Dermis microvascular lymphatic vessel endothelial cell (primary cell): ENCODE measurements at places on chromosomes 6 and 20. TPM values are rescaled to one million over a fixed set of nuclear protein-coding genes. Genes with fewer than 3 reads are reported as not detected.

Gene GRIK2
- total RNA-seq, result not detected in 2 replicates

Gene GGTLC1
- not detected in 2 replicates for total RNA-seq

Gene KCNS1
- total RNA-seq, result under 0.01 and 0.25 TPM in 2 replicates

Gene TRIM15
- total RNA-seq, result not detected in 2 replicates

- DNase-seq, result no peak
These were observed 95.7 kb downstream of the TULP4 start for GRCh38 chr6:158408013-158408412.

GRCh38 chr20:42714298-42715141 lies 475.2 kb downstream of the PTPRT start:
- no peak for DNase-seq
